ENCODE measurements at places on chromosomes 4 and X. TPM values are rescaled to one million over a fixed set of nuclear protein-coding genes. Genes with fewer than 3 reads are reported as not detected.

GRCh38 chrX:40152741-40153344, 55.1 kb upstream of the BCOR start:
- no peak for DNase-seq

GRCh38 chr4:2075987-2076907, 17.1 kb downstream of the NAT8L start:
- DNase-seq, result no peak

GRCh38 chrX:24347881-24348280, 12.6 kb upstream of the SUPT20HL1 start:
- no peak for DNase-seq

DNA sequence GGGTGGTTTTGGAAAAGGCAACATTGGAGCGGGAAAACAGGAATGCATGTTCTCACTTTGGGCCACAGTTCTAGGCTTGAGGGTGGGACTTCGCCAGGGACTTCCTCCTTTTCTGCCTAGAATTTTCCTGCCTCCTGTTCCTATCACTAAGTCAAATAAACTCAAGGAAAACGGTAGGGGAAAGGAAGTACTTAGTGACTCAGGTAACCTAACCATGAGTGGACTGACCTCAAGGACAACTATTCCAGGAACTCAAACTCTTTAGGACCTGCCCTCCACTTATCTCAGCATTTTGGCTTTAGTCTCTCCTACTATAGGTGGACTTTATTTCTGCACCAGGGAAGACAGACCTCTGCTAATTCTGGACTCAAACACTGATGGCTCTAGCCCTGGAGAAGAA, 281.7 kb downstream of the ZNF674 start:
- no peak for DNase-seq

DNA sequence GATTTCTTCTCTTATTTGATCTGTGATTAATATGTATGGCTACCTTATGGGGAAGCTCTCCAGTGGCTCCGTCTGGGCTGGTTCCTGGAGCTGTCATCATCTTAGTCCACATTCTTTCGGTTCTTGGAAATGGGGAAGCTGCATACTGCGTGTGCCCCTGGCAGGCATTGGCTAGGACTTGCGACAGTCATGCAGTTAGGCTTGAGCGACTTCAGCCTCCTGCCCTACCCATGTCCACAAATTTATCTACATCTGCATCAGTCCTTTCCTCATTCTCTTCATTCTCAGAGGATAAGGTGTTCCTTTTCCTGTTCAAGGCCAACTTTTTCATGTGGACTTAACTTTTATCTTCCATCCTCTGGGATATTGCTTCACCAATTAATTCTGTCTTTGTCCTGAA, 214.2 kb downstream of the RELL1 start:
- DNase-seq, result no peak

DNA sequence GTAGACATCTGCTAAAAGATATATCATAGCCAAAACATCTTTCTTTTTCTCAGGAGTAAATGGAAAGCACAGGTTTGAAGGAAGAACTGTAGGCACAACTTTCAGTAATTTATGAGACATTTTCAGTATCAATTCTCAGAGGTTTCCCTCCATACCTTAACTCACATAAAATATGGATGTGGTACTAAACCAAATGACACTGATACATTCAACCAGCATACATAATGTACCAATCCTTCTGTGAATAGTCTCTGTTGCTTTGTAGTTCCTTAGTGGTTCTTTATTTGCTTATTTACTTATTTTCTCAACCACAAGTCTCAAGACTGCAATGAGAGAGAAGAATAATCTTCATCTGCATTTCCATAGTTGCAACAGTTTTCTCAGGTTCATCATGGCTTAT, 96.1 kb downstream of the ARHGAP24 start:
- no peak for DNase-seq

GLUD2 gene
- total RNA-seq, result 0.68 TPM

CFAP299 gene
- not detected for total RNA-seq

GRCh38 chr4:620201-620600, 5.2 kb upstream of the PDE6B start:
- DNase-seq, result no peak

DNA sequence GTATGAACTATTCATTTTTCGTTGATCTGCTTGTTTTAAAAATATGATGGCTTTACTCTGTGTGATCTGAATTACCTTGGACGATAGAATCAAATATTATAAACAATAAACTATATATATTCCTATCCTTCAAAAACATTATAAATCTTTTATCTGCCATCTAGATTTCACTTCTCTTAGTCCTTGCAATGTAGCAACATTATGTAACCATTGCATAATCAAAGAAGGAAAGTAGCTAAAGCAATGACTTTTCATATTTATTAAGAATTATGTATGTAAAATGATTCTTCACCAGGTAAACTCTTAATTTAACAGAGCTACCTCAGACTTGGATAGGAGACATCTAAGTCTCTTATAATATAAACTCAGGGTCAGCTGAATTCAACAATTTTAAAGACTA, 210.5 kb downstream of the ADAMTS3 start:
- DNase-seq, result no peak

TEX13D gene
- total RNA-seq, result not detected

Data from activated CD4-positive, alpha-beta T cell treated with anti-CD3 and anti-CD28 coated beads, Interleukin-2, amount 10 ng/mL, durations not matched to agents 24 days and 14 days (primary cell).